H1 (cell line): ENCODE measurements at places on chromosomes 2 and 18.
A peak's percentile ranks its signal among the peaks of the same experiment; 100 is the strongest.

DNA sequence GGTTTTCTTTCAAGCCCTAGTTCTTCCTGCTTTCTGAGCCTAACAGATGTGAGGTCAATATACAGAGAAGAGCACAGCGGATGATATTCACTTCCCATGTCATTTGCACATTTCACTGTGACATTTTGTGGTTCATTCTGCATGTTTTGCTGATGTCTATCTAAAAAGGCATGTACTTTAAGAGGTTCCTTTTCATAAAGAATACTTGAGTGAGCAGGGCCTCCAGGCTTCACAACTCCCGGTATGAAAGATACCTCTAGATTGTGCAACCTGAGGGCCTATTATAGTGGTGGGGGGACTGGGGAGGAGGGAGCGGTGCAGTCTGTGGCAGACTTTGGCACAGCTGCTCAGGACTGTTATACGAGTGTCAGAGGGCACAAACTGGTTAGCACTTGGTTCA, 54.6 kb downstream of the CPO start:
- no peak for DNase-seq

- no peak for DNase-seq
These were observed 60.4 kb upstream of the COPS8 start for GRCh38 chr2:237025090-237025865.

- no peak for DNase-seq
These were observed 141.5 kb upstream of the SP5 start for GRCh38 chr2:170573671-170574070.

- no peak for DNase-seq
These were observed 50.4 kb downstream of the PAX8 start for GRCh38 chr2:113228351-113228750.

- no peak for DNase-seq
These were observed 39.5 kb upstream of the LBH start for GRCh38 chr2:30191819-30192271.

GRCh38 chr2:43217228-43218154, 8.9 kb downstream of the ZFP36L2 start:
- peak; percentile 92 for DNase-seq

DNA sequence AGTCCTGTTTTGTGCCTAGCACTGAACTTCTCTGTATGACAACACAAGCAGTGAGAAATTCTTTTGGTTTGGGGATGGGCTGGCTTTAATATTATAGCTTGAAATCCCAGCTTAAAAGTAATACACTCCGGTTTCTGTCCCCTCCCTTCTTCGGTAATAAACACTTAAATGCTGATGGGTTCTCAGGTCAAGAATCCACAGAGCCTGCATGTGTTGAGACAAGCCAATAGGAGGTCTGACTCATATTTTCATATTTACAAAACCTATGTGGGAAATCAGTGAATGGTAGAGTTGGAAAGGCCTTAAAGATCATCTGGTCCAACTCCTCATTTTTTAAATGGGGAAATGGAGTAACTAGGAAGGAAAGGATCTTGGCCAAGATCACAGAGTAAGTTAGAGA, 47.5 kb downstream of the VSNL1 start:
- DNase-seq = no peak

GRCh38 chr2:226720948-226721347, 78.7 kb downstream of the IRS1 start:
- no peak for DNase-seq

DNA sequence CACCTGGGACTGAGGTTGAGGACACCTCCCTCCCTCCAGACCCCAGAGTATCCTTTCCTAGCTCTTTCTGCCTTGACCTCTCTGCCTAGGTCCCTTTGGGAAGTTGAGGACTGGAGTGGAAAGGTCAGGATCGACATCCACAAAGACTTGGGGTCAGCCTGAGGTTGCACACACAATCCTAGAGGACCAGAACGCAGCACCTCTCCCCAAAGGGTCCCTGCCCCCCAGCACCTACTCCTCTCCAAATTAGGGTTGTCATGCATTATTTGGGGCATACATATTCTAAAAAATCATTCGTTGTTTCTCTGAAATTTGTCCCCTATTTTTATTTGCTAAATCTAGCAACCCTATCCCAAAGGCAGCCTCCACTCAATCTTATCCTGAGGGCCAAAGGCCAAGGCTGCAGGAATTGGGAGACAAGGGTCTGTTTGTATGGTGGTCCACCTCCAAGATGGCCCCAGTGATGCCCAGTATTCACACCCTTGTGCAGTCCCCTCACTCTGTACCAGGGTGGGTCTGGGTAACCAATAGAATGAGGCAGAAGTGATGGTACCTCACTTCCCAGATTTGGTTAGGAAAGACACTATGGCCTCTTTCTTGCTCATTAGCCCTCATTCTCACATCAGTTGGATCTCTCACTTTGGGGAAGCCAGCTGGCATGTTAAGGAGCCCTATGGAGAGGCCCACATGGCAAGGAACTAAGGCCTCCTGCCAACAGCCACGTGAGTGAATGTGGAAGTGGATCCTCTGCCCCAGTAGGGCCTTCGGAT, 3.5 kb upstream of the CHRNG start:
- no peak for DNase-seq

GRCh38 chr2:70939001-70939838, 3.5 kb downstream of the ATP6V1B1 start:
- peak; percentile 75 for DNase-seq

DNA sequence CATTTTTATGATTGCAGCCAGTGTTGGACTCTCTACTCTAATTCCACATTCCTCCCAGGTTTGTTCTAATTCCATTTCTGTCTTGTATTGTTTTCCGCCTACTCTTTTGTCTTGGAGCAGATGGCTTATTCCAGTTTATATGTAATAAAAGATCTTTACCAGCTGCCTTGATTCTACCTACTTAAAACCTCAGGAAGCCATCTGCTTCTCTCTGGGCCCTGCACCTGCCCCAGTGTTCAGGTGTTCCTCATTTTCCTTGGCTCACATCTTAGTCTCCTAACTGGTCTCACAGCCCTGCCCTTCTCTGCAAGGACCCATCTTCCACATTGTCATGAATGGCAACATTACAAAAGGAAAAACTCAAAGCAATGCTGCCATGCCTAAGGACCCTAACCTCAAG, 21.0 kb upstream of the IL37 start:
- DNase-seq = no peak

DNA sequence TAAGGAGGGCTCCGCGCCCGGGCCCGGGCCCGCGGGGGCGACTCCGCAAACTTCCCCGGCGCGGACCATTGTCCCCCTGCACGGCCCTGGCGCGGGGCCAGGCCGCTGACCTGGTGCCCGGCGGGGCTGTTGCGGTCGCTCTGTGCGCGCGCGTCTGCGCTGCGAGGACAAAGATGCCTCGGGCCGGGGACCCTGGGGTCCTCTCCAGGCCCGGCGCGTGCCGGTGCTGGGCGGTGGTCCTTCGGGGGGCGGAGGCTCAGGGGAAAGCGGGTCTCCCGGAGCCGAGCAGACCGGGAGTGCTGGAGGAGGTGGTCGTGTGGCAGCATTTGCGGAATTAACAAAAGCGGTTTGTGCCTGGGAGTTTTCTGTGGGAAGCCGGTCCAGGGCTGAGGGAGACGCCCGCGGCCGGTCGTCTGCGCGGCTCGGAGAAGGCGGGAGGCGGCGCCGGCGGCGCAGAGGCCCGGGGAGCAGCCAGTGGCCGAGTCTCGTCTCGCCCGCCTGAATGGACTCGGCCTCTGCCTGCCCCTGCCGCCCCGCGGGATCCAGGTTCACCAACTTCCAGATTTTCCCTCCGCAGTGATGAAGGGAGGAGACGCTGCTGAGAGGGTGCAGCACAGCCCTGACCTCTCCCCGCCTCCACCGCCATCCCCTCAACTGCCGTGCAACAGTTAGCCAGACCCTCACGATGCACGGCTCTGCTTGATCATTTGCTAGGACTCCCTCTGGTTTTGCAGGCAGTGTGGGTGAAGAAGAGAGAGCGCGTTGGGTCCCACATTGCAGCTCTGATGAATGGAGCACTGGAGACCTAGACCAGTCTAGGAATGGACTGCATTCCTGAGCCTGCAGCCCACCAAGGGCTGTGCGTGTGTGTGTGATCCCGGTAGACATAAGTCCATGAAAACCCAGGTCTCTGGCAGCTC, 705 bp downstream of the EFR3B start:
- DNase-seq = no peak

- no peak for DNase-seq
These were observed 247.4 kb upstream of the RAB6C start for GRCh38 chr2:129731907-129732629.

- no peak for DNase-seq
These were observed 30.2 kb upstream of the ITPRID2 start for GRCh38 chr2:181861379-181861778.

DNA sequence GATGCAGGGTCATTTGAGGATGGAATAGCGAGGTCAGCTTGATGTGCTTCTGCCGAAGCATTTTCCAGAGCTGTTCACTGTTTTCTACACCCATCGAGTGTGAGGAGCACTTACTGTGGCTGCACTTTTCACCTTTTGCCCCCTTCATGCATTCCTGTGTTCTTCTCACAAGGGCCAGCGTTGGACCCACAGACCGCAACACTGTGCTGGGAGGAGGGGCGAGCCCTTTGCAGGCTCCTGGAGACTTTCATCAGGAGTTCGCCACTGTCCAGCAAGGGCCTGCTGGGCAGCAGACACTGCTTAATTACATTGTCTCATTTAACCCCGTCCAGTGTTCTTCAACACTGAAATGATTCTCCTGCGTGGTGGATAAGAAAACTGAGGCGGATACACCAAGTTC, 29.9 kb downstream of the CYP26B1 start:
- DNase-seq = no peak

- DNase-seq = no peak
These were observed 14.5 kb downstream of the CABYR start for GRCh38 chr18:24153397-24153796.

DNA sequence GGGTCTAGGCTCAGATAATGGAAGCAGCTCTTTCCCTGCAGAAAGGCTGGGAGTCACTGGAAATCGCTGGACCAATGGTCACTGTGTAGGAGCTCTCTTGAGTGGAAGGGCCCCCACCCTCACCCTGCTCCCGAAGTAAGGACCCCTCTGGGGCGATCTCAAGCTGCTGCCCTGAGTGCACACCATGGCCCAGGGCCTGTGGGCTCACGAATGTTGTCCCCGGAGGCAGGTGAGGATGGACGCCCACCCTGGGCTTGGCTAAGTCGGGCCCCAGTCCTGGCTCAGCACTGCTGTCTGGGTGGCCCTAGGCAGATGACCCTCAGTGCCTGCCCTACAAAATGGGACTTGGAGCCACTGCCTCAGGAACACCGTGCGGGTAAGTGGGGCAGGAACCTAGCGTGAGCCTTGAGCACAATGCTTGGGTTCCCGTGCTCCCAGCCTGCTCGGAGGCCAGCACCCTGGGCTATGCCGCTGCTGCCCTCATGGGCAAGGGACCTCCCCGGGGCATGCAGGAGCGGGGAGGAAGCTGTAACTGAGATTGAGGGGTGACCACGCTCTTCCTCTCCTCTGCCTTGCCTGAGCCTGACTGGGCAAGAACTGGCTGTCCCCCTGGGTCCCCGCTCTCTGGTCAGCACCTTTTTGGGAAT, 3.7 kb downstream of the D2HGDH start:
- DNase-seq = no peak

- DNase-seq = no peak
These were observed 2.3 kb upstream of the MAL start for GRCh38 chr2:95023222-95023597.

DNA sequence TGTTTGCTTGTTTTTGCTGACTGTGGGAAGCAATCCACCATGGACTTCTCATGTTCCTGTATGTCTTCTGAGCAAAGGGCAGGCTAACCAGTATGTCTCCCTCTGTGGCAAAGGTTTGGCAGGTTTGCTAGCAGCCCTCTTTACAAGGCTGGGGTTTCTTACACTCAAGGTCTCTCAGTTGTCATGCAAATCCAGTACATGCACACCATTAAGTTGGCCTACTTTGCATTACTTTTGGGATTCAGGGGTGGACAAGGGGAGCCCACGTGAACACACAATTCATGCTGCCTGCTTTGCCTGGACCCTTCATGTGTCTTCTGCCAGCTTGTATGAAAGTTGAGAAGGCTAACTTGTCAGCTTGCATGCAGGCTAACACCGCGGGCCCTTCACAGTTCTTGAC, 134.9 kb downstream of the LRRTM4 start:
- DNase-seq = peak; percentile 46

- DNase-seq = peak; percentile 23
These were observed 45.9 kb downstream of the MARCO start for GRCh38 chr2:118987886-118988285.

- DNase-seq = no peak
These were observed 4.6 kb downstream of the TGIF1 start for GRCh38 chr18:3454365-3455089.

DNA sequence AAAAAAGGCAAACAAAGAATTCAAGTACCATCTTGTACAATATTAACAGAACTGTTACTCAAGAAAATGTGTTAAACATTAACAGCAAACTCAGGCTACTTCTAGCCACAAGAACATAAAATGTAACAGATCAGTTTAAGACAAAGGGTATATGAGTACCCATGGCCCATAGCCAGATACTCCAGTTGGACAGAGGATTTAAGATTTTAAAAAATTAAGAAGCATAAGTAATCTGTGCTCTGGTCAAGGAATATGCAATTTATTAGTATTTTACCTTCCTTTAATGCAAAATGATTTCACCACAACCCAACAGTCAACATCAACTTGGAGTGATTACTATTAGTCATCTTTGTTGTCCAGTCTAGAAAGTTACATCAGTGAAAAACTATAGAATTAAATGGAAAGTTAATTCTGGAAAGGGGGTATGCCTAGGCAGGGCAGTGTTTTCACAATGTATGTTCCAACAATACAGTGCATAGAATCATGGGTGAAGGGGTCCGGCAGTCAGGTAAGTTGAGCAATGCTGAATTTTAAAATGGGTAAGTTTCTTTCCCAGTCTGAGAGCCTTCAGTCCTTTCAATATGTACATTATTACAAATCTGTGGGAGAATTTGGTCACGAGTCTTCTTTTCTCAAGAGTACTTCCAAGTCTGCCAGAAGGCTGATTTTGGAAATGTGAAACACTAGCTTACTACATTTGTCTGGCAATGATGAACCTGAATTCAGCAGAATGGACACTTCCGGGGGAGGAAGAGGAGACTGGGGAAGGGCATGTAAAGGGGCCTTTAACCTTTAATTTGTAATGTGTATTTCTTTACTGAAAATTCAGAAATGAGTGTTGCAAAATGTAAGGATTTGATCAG, 34.5 kb downstream of the SFT2D3 start:
- DNase-seq = no peak

GRCh38 chr2:84639751-84640150, 123.5 kb downstream of the DNAH6 start:
- no peak for DNase-seq

- no peak for DNase-seq
These were observed 53.7 kb downstream of the EHD3 start for GRCh38 chr2:31287654-31288053.

GRCh38 chr2:48209214-48209885, 303.1 kb upstream of the FBXO11 start:
- DNase-seq = no peak
